ENCODE measurements at places on chromosomes 6 and 20. TPM values are rescaled to one million over a fixed set of nuclear protein-coding genes. Genes with fewer than 3 reads are reported as not detected.

DSP gene
- total RNA-seq: 7.9 TPM

TFAP2A gene
- total RNA-seq: 12.1 TPM

SIRPB1 gene
- 4.5 TPM for total RNA-seq

TJAP1 gene
- total RNA-seq: 28.4 TPM

TMC2 gene
- total RNA-seq: not detected

UNC93A gene
- not detected for total RNA-seq

LRRC1 gene
- total RNA-seq: 5.8 TPM

PDE10A gene
- total RNA-seq: 66.4 TPM

PTCRA gene
- total RNA-seq: not detected

TBXT gene
- total RNA-seq: not detected

BPI gene
- not detected for total RNA-seq

ZSCAN16 gene
- total RNA-seq: 5.2 TPM

Data from A375 (cell line).